ENCODE measurements at places on chromosomes 11 and 22. TPM values are rescaled to one million over a fixed set of nuclear protein-coding genes. Genes with fewer than 3 reads are reported as not detected.

Gene OR51I1
- total RNA-seq = not detected

Gene LINC01488
- not detected for total RNA-seq

Gene USP2
- 0.26 TPM for total RNA-seq

Gene CENPM
- 3.5 TPM for total RNA-seq

Gene PCNX3
- total RNA-seq = 5.3 TPM

DNA sequence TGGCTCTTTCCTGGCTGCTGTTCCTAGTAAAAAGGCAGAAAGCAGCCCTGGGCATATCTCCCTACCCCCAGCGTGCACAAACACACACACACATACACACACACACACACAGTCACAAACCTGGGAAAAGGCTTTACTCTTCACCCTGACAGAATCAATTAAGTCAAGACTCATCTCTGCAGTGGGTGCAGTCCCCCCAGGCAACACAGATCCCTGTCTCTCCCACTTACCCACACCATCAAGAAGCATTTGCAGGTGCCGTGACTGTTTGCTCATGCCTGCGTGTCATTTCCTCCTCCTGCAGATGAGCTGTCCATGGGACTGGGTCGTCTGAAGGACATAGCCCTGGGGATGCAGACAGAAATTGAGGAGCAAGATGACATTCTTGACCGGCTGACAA is 28.6 kb downstream of the SNAP29 start:
- peak; percentile 59 for DNase-seq

DNA sequence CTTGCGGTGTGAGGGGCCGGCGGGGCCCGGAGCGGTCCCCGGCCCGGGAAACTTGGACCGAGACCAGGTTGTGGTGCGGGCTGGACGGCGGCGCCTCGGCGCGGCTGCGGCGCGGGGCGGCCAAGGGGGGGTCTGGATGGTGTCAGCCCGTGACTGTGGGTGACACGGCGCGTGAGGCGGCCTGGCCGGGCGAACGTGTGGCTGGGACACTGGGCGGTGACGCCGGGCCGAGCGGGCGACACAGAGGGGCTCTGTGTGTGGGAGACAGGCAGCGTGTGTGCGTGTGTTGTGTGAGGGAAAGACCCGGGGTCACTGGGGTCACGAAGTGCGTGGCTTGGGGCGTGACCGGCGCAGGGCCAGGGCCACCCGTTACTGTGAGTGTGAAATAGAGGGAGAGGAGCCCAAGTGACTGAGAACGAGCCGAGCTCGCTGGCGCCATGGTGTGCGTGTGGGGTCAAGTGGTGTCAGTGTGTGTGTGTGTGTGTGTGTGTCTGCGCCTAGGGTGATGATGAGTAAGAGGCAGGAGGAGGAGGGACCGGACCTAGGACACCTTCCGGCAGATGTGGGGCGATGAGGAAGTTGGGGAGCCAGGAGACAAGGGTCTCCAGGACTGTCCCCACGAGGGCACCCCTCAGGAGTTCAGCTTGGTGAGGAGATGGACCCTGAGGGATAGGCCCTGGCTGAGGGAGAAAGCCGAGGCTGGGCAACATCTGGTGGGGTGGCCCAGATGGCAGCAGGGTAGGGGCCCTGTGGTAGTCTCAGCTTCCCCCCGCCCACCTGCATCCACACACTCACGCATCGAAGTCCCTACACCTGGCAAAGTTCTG is 817 bp downstream of the RELT start:
- peak; percentile 74 for DNase-seq

- no peak for DNase-seq
These were observed 60.7 kb downstream of the CDKN1C start for GRCh38 chr11:2824851-2825250.

- no peak for DNase-seq
These were observed 89.1 kb downstream of the RPS6KA4 start for GRCh38 chr11:64447831-64448598.

DNA sequence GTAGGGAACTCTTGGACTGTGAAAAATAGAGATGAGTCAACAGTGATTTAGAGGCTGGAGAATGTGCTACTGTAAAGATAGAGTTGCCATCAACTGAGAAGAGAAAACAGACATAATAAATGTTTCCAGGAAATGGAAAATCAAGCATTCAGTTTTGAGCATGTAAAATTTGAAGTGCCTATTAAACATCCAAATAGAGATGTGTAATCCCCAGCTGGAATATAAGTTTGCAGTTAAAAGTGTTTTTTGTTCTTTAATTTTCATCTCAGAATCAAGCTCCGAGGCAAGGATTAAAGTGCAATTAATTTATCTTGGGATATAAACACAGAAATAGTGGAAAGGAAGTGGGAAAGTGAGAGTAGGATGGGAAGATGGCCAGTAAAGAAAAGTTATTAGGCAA is 666.0 kb upstream of the RAG2 start:
- no peak for DNase-seq

DNA sequence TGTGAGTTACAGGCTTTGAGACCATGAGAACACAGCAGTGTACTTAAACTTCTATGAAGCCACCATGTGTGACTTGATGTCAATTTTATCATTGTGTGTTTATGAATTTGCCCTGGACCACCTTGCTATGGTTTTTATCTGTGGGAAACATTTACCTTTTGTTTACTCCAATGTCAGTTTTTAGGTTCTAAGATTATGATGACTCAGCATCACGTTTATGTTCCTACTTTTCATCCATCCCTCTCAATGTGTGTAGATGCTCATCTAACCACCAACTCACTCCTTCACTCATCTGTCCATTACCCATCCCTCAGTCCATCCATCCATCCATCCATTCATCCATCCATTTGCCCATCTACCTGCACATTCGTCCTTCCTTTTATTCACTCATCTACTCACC is 338.8 kb downstream of the MIAT start:
- no peak for DNase-seq

DNA sequence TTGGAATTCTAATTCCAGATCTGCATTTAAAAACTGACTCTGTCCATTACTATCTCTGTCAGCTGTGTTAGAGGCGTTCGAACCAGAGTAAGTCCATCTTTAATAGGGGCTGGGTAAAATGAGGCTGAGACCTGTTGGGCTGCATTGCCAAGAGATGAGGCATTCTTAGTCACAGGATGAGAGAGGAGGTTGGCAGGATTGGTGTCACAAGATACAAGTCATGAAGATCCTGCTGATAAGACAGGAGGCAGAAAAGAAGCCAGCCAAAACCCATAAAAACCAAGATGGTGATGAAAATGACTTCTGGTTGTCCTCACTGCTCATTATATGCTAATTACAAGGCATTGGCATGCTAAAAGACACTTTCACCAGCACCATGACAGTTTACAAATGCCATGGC is 356.3 kb upstream of the ISX start:
- peak; percentile 2 for DNase-seq

DNA sequence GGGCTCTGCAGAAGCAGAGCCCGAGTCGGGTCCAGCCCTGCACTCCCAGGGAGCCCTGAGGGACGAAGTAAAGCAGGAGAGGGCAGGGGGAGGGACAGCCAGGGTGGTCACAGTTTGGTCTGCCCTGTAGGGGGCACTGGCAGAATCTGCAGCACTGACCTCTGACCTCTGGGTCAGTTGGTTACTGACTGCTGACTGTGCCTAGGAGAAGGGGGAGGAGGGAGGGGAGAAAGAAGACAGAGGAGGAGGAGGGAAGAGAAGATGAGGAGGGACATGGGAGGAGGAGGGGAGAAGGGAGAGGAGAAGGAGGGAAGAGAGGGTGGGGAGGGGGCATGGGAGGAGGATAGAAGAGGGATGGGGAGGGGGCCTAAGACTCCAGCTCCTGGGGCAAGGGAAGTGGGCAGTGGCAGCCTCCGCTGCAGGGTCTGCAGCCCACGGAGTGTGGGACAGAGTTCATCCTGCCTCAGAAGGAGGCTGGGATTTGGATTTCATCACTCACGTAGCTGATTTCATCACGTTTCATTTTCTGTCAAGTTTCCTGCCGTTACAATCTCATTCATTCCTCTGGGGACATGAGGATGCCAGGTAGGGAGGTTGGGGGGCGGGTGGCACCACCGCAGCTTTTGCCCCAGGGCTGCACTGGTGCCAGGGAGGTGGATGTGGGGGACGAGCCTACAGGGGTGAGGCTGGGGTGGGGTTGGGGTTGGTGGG is 55.2 kb downstream of the FLRT1 start:
- no peak for DNase-seq

DNA sequence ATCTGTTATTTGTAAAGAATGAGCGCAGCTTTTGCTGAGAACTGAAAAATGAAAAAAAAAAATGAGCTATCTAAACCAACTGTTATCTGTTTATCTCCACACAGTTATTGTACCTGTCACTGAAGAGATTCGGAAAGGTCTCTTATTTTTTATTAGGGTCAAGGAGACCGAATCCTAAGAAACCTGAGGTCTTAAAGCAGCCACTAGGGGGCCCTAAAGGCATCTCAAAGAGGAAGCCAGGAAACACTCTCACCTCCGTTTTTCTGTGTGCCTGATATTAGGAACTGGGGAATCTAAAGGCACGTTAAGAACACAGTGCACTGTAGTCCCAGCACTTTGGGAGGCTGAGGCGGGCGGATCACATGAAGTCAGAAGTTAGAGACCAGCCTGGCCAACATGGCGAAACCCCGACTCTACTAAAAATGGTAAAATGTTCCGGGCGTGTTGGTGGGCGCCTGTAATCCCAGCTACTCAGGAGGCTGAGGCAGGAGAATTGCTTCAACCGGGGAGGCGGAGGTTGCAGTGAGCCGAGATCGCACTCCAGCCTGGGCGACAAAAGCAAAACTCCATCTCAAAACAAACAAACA is 3.5 kb upstream of the LARGE1 start:
- peak; percentile 60 for DNase-seq

DNA sequence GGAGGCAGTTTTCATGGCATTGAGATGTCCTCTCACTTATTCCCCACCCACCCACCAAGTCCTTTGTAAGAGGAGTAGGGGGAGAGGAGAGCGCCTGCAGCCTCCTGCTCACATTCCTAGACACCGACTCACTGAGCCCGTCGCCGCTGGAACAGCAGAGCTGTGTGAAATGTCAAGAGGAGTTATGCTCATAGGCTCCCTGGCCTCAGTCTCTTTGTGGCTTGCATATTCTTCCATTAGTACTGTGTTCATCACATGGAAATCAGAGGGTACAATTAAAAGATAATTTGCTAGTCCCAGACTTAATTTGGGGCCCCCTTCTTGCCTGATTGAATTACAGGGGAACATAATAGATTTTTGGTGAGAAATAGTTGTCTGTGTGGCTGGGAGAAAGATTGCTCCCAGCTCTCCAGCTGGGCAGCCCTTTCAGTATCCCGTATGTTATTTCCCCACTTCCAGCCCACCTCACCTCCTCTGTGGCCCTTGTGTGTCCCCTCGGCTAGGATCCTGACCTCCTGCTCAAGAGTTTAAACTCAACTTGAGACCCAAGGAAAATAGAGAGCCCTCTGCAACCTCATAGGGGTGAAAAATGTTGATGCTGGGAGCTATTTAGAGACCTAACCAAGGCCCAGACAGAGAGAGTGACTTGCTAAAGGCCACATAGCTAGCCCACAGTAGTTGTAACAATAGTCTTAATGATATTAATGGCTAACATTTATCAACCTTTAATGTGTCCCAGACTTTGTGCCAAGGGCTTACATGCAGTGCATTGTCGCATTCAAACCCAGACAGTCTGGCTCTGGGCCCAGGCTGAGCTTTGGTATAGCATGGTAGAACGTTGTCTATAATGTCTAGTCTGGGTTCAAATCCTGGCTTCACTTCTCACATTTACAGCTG is 32.2 kb downstream of the LIMK2 start:
- peak; percentile 75 for DNase-seq

GRCh38 chr22:37043828-37044538 is 7.6 kb upstream of the KCTD17 start:
- peak; percentile 58 for DNase-seq

DNA sequence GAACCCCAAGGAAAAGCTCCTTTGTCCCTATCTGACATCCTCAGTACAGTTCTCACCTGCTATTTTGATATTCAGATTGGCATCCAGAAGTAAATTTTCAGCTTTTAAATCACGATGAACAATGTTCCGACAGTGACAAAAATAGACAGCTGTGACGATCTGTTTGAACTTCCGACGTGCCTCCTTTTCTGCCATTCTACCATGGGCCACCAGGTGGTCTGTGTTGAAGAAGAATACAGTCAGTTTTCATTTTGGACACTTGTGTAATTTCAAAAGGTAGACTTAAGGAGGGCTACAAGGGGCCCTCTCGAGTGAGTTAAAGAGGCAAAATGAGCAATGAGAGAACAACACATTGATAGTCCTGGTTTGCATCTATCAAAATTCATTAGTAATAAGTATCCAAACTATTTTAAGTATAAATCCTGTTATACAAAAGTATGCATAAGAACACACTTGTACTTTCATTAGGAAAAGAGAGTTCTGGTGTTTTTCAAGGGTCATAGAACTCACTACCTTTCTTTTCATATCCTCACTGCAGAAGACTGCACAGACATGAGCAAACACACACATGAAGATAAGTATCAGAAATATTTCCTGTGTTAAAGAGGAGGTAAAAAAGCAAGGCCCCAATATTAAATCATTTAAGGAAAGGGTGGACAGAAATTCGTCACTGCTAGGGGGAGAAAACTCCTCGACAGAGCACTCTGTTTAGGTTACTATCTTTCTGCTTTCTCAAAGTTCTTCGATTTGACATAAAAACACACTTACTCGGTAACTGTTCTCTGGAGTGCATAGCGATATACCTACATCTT is 89.9 kb upstream of the APOA1 start:
- DNase-seq = no peak

DNA sequence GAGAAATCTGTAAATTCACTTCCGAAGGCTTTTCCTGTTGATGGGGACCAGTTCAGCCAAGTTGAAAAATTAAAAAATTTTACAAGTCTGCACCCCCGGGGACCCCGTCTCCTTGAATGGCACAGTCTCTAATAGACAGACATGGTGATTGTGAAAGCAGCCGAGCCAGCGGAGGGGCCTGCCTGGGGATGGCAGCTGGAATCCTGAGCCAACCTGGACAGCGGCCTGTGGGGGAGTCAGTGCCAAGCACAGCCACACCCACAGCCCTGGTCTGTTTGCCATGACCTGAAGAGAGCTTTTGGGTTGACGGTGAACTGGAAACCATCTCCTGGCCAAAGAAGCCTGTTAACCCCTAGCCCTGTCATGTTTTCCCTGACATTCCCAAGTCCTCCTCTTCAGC is 64.7 kb downstream of the PARVG start:
- DNase-seq = no peak

- DNase-seq = peak; percentile 81
These were observed 64.1 kb downstream of the PRMT3 start for GRCh38 chr11:20451568-20451967.

DNA sequence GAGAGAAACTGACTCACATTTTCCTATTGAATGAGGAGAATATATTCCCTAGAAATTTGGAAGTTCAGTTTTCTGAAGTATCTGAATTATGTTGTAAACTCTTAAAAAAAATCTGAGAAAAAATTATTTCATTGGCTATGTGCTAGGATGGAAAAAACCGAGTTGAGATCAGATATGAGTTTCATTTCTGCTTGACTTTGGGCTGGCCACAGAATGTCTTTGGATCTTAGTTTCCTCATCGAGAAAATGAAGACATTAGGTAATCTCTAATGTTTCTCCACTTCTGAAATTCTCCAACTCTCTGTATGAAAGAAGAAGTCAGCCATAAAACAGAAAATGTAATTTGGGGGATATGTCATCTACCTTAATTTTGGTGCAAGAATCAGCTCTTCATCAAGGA is 28.8 kb downstream of the SLN start:
- no peak for DNase-seq

Data from bronchial epithelial cell (primary cell).